ENCODE measurements at places on chromosomes 5 and 9. TPM values are rescaled to one million over a fixed set of nuclear protein-coding genes. Genes with fewer than 3 reads are reported as not detected.

Gene SERF1A
- 17.9 TPM for polyA plus RNA-seq

Gene C9
- polyA plus RNA-seq: 0.32 TPM

Gene CAVIN4
- 4.0 TPM for polyA plus RNA-seq

Gene CSNK1A1
- 188 TPM for polyA plus RNA-seq

Gene DBH
- 1.6 TPM for polyA plus RNA-seq
